ENCODE measurements at places on chromosomes 5 and 9. TPM values are rescaled to one million over a fixed set of nuclear protein-coding genes. Genes with fewer than 3 reads are reported as not detected.

GRCh38 chr5:90051756-90052155 is 357.8 kb downstream of the CETN3 start:
- H3K36me3 ChIP-seq, result no peaks in the 10 kb centered on the region
- H3K27ac ChIP-seq, result no peak overlapping the region
- H3K27me3 ChIP-seq, result no peaks in the 10 kb centered on the region
- peaks cover 10% of the 10 kb centered on the region for H3K4me1 ChIP-seq

GRCh38 chr5:37801521-37801920 is 38.3 kb downstream of the GDNF start:
- no peaks in the 10 kb centered on the region for H3K27me3 ChIP-seq
- no peaks in the 10 kb centered on the region for H3K4me1 ChIP-seq
- DNase-seq, result no peak
- no peak overlapping the region for H3K27ac ChIP-seq
- H3K36me3 ChIP-seq, result no peaks in the 10 kb centered on the region

GRCh38 chr9:125839317-125839716 is 92.1 kb downstream of the PBX3 start:
- no peaks in the 10 kb centered on the region for H3K36me3 ChIP-seq
- H3K27me3 ChIP-seq, result no peaks in the 10 kb centered on the region
- peaks cover 27% of the 10 kb centered on the region for H3K4me1 ChIP-seq
- DNase-seq, result no peak

ANXA1 gene
- 38.0 TPM for total RNA-seq

GRCh38 chr9:33043671-33044070 is 18.6 kb downstream of the DNAJA1 start:
- peak overlapping the region; percentile 95 for H3K27ac ChIP-seq
- peak overlapping the region; percentile 77 for H3K4me3 ChIP-seq
- H3K27me3 ChIP-seq, result no peaks in the 10 kb centered on the region
- peaks cover 59% of the 10 kb centered on the region for H3K36me3 ChIP-seq

DNA sequence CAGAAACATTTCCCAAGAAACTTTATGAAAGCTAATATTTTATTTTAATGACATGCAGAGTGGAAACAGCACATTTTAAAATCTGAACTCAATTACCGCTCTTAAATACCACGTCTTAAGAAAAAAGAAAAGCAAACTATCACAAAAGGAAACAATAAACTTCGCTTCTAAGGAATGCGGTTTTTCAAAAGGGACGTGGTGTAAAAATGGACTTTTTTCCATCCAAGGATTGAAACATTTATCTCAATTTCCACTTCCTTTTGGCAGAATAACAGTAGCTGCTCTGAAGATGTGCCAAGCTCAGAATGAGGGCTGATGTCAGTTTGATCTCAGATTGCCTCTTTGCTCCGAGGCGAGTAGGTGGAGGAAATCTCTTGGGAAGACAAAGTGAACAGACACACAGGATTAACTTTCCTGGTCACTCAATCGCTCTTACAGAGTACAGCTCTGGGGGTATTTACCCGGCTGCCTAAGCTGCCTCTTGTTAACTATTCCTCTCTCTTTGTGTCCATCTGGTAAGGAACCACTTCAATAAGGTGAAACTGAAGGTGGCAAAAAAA is 158.5 kb downstream of the TRPM6 start:
- H3K27me3 ChIP-seq, result no peaks in the 10 kb centered on the region
- H3K27ac ChIP-seq, result no peak overlapping the region
- no peak for DNase-seq
- H3K4me3 ChIP-seq, result no peak overlapping the region
- H3K36me3 ChIP-seq, result no peaks in the 10 kb centered on the region
- no peaks in the 10 kb centered on the region for H3K4me1 ChIP-seq

DNA sequence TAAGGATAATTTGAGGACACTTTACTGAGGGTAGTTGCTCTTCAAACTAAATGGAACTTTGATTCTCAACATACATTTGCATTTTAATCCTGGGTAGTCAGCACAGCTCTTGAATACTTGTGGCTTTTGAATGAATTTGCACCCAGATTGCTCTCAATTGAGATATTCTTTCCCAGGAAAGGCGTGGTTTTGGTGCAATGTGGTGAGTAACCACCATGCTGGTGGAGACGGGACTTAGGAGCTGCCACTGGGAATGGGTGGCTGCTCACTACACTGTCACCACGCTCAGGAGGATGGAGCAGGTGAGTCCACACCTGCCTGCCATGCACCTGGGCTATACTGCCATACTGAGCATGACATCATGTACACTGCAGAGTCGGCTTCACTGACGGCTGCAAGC is 99.2 kb downstream of the IRX1 start:
- no peak for DNase-seq
- H3K36me3 ChIP-seq, result no peaks in the 10 kb centered on the region
- H3K4me1 ChIP-seq, result no peaks in the 10 kb centered on the region
- no peaks in the 10 kb centered on the region for H3K27me3 ChIP-seq
- H3K4me3 ChIP-seq, result no peak overlapping the region

OR1L6 gene
- not detected for total RNA-seq

INSL6 gene
- total RNA-seq, result not detected

GRCh38 chr9:21053851-21054250 is 22.4 kb upstream of the HACD4 start:
- H3K4me3 ChIP-seq, result no peak overlapping the region
- no peak overlapping the region for H3K27ac ChIP-seq
- no peaks in the 10 kb centered on the region for H3K27me3 ChIP-seq
- H3K4me1 ChIP-seq, result no peaks in the 10 kb centered on the region

SPACA9 gene
- 4.6 TPM for total RNA-seq

DNA sequence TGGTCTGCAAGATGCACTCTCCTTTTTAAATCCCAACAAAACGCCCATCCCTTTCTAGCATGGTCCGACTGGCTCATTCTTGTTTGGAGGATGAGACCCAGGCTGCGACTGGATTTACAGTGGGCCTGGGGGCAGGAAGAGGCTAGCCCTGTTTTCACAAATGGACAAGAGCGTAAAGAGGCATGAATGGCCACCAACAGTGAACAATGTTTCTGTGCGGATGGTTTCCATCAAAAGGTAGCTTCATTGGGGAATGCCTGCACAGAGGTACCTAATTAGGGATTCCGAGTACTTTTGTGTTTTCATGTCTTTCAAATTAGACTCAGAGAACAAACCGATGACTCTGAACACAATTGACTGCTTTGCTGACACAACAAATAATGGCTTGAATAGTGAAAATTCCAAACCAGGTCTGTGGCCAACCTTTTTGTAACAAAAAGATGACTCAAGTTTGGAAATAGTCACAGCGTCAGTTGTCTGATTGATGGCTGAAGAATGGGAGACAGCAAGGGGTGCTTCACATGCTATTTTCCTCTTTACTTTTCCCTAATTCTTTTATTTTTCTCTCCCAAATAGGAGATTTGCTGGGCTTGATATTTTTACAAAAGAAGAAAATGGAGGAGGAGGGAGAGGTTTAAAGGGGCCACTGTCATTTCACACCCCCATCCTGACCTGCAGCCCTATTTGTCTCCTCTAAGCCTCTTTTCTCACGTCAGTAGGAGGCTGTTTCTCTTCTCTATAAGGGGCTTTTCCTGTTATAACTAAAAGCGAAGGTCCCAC is 208.1 kb upstream of the S1PR3 start:
- H3K4me1 ChIP-seq, result peaks cover 9% of the 10 kb centered on the region
- no peak for DNase-seq
- no peak overlapping the region for H3K4me3 ChIP-seq
- no peak overlapping the region for H3K27ac ChIP-seq
- H3K27me3 ChIP-seq, result no peaks in the 10 kb centered on the region

GRCh38 chr9:4237748-4238511 is 61.9 kb downstream of the GLIS3 start:
- H3K36me3 ChIP-seq, result no peaks in the 10 kb centered on the region
- peaks cover 7% of the 10 kb centered on the region for H3K4me1 ChIP-seq
- H3K27ac ChIP-seq, result peak overlapping the region; percentile 54
- no peak overlapping the region for H3K4me3 ChIP-seq
- H3K27me3 ChIP-seq, result no peaks in the 10 kb centered on the region
- DNase-seq, result no peak

DNA sequence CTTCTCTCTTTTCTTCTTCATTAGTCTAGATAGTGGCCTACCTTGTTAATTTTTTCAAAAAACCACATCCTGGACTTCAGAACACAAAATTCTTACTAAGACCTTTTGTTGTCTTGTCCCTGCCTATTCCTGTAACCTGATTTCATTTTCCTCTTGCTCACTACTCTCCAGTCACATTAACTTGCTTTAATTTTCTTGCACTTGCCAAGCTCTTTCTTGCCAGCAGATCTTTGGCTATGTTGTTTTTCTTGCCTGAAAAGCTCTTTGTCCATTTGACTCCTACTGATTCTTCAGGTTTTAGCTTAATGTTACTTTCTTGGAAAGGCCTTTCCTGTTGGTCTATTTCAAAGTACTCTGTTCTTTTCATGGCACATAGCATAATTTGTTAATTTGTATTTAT is 356.8 kb downstream of the OSTF1 start:
- no peak for DNase-seq
- peaks cover 6% of the 10 kb centered on the region for H3K4me1 ChIP-seq
- no peaks in the 10 kb centered on the region for H3K27me3 ChIP-seq
- H3K4me3 ChIP-seq, result no peak overlapping the region
- H3K36me3 ChIP-seq, result no peaks in the 10 kb centered on the region
